WTC11 (cell line): ENCODE measurements at places on chromosomes 16 and 17. TPM values are rescaled to one million over a fixed set of nuclear protein-coding genes. Genes with fewer than 3 reads are reported as not detected.

DNA sequence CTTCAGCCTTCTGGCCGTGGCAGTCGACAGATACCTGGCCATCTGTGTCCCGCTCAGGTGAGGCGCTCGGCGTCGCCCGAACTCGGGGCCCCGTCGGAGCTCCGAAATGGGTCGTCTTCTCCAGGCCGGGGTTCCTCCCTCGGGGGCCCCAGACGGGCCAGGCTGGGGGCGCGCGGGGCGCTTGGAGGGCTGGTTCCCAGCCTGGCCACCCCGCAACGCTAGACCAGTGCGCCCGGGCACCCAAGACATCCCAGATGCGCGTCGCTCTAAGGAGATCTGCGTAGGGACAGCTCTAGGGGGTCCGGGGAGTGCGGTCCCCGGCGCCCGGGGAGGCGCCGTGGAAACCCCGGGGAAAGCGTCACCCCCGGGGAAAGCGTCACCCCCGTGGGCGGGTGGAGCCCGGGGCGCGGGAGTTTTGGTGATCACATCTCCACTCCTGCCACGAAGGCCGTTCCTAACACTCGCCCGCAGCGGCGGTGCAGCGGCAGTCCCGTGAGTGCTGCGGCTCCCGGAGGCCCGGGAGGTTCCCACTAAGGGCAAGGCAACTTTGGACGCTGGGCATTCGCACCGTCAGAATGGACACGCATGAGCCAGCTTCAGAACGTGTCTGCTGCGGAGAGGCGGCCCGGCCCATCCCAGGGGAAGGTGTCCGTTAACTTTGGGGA, 729 bp downstream of the ADORA2B start:
- DNase-seq, result peak; percentile 31

LRRC36 gene
- 0.13 to 0.39 TPM (median 0.18 TPM) in 3 replicates for total RNA-seq

DNA sequence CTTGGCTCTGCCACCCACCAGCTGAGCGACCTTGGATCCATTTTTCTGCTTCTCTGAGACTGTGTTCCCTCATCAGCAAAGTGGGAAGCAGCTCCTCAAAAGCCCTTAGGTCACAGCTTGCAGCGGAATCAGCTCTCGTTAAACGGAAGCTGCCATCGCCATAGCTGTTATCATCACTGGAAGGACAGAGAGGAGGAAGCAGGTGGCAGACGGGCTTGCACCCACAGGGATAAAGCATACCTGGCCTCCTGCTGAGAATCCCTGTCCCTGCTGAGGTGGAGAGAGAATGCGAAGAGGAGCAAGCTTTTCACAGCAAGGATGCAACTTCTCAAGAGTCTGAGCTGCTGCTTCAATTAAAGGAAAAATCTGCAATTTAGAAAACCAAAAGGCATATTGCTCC, 106.6 kb downstream of the CLEC16A start:
- no peak for DNase-seq

GRCh38 chr17:81125573-81126081, 39.7 kb upstream of the PVALEF start:
- DNase-seq, result no peak

DNA sequence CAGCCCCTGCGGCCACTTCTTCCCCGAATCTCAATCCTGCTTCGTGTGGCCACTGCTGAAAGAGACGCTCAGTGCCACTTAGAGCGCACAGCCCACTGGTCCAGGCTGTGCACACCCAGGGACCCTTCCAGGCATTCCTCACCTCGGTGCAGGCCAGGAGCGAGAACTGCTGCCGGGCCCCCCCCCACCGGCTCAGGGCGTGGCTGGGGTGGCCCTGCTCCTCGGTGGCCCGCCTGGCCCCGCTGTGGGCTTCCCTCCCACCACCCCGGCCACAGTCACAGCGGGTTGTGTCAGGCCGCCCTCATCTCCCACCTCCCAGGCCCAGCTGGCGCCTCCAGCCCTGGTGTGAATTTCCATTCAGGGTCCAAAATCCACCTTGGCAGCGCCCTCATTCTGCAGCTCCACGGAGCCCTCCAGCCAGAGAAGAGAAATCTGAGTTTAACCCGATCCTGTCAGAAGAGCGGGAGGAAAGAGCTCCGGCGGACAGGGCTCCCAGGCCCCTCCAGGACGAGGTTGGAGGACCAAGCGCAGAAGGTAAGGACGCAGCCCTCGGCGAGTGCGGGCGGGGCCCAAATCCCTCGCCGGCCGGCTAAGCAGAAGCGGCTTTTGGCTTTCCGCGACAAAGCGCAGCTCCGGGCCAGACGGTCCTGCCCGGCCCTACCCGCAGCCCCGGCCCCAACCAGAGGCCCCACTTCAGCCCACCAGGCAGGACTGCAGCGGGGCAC, 12.0 kb downstream of the TBC1D16 start:
- no peak for DNase-seq

SYNGR3 gene
- total RNA-seq, result 41.5 to 53.5 TPM (median 51.2 TPM) in 3 replicates

WIPF2 gene
- 23.0 to 24.6 TPM (median 23.8 TPM) in 3 replicates for total RNA-seq

DNA sequence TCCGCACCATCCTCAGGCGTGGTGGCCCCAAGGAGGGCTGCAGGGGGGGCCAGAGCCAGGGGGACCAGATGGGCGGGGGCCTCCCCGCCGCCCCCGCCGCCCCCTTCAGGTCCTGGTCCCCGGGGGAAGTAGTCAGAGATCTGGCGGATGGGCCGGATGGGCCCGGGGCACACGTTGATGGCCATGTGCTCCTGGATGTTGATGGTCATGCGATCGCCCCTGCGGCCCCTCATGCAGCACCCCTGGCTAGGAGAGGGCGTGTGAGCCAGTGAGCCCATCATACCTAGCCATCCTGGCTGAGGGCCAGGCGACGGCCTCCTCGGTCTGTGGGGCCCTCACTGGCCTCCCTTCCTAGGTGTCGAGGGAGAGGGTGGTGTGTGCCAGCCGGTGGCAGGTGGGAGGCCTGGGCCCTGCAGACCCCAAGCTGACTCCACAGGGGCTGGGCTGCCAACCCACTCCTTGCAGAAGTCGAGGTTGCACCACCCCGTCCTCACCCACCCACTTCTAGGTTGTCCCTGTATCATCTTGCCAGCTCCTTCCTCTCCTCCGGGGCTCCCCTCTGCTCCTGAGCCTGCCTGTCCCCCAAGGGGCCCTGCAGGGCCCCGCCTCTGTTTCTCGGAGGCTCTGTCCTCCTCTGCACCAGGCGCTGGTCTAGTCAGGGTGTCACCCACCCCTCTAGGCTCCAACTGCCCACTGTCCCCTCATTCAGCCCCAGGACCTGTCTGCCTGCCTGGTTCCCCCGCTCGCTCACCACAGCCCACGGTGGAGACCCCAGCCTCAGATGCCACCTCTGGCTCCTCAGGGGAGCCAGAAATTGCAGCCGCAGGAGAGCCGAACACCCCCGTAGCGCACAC, 610 bp downstream of the DOC2A start:
- DNase-seq, result no peak

DNA sequence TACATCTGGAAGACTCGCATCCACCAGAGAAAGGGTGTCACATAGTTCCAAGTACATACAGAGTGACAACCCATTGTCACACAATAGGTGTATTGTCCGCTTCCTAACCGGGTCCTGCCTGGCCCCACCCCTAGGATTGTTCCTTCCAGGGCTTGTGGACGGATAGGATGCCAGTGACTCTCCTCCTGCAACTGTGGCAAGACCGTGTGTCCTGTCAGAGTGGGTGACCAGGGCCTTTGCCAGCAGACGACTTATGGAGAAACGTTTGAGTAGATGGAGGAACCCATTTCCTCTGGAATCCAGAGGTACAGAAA, 258.4 kb downstream of the CPPED1 start:
- no peak for DNase-seq

- DNase-seq, result no peak
Observed at GRCh38 chr17:33284022-33284421, 9.1 kb downstream of the ASIC2 start.

- no peak for DNase-seq
Observed at GRCh38 chr16:68093816-68094613, 8.8 kb downstream of the NFATC3 start.

DNA sequence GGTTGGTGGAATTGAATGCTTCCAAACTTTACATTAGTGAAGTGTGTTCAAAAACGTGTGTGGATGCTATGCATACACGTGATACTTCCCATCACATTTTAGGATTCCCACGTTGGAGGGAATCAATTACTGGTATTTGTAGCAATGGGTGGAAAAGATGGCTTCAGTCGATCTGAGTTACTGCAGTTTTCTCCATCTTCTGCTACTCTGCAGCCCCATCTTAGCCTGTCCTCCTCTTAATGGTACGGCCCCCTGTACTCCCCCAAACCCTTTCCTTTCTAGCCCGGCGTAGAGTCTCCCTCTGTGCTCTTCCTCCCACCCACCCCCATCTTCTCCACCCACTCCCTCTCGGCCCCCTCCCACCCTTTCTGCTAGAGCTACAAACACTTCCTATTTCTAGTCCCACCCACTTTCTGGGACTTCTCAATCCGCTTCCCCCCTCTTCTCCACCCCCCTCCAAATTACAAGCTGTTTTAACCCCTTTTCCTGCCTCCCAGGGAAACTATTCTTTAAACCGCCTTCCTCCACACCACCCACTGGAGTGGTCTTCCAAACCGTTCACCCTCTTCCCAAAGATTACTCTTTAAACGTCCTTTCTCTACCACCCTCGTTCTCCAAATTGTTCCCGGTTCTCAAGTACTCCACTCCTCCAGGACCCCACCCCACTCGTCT, 1.1 kb downstream of the CHTF8 start:
- no peak for DNase-seq

GRCh38 chr17:55168958-55169687, 95.6 kb upstream of the HLF start:
- DNase-seq, result no peak

DNASE1L2 gene
- 0.66 to 1.1 TPM (median 1.0 TPM) in 3 replicates for total RNA-seq

DNA sequence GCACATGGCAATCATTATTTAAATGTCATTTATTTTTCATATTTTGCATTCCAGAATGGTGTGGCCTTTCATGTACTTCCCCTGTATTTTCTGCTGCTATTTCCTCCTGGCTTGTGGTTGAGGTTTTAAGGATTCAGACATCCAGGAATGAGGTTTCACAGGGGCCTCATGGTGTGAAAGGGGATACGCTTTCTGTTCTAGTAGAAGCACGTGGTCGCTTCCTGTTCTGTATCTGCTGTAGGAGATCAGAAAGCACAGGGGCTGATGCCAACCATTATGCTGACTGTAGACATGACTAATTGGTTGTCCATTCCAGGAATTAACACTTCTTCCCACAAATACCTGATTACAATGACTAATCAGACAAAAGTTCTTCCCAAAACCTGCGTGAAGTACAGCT, 405.9 kb downstream of the SHISA9 start:
- no peak for DNase-seq

GRCh38 chr17:49928837-49929475, 40.0 kb upstream of the DLX4 start:
- no peak for DNase-seq

CCDC144A gene
- total RNA-seq, result 1.6 to 2.6 TPM (median 2.6 TPM) in 3 replicates

DNA sequence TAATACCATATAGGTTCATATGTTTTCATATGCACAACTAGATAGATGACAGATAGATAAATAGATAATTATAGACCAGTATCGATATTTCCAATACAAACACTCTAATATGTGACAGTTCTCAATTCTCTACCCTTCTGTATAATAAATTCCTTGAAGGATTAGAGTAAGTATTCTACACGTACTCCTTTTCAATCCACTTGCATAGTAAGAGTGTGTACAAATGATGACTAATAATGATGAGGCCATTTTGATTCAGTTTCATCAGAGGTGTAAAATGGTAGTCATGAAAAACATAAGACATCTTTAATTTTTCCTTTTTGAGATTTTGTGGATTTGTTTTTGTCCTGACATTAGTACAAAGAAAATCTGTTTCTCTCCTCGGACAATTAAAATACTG, 188.3 kb upstream of the WSB1 start:
- no peak for DNase-seq

- no peak for DNase-seq
Observed at GRCh38 chr16:27458258-27458657, 56.3 kb downstream of the IL21R start.

DNA sequence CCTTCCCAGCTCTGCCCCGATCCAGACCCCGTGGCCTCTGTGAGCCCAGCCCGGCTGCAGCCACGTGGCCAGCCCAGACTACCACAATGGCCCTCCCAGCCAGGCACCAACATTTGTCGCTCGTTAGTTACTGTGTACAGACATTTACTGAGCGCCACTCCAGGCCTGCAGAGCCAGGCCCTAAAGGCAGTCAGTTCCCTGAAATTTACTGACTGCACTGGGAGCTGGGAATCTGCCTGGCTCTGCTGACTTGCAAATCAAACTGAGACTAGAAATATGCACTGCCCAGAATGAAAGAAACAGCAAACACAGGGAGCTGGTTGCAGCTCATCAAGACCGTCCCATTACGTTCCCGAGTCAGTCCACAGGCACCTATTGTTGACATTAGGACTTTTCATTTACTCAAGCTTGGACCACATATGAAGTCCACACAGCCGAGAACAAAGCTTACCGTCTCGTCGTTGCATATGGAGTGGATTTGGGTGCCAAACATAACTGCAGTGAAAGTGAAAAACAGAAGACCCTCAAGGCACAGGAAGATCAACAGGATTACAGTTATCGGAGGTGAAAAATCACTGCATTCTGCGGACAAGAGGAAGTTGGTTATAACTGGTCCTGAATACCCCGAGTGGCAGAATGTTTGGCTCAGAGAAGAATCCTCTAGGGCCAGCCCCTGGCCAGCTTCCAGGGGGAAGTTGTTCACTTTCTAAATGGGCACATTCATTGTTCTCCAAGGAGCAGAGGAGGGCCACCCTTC, 34.5 kb downstream of the ZDHHC7 start:
- no peak for DNase-seq

CCL16 gene
- not detected in 3 replicates for total RNA-seq

DNA sequence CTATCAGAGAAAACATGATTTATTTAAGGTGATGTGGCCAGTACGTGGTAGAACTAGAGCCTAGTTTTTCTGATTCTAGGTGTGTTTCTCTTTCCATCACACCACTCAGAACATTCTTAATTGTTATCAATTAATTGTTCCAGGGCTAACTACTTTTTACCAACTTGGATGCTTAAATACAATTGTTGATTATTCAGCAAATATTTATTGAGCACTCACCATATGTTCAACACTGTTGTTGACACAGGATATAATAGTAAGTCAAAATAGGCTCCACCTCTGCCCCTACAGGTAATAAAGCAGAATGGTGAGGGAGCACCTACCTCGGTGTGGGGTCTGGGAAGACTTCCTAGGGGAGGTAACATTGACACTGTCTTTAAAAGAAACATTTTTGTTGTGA, 16.1 kb downstream of the GNAO1 start:
- no peak for DNase-seq

RAB26 gene
- 6.2 to 7.3 TPM (median 6.9 TPM) in 3 replicates for total RNA-seq

PPM1E gene
- total RNA-seq, result 8.1 to 8.4 TPM (median 8.2 TPM) in 3 replicates

DNA sequence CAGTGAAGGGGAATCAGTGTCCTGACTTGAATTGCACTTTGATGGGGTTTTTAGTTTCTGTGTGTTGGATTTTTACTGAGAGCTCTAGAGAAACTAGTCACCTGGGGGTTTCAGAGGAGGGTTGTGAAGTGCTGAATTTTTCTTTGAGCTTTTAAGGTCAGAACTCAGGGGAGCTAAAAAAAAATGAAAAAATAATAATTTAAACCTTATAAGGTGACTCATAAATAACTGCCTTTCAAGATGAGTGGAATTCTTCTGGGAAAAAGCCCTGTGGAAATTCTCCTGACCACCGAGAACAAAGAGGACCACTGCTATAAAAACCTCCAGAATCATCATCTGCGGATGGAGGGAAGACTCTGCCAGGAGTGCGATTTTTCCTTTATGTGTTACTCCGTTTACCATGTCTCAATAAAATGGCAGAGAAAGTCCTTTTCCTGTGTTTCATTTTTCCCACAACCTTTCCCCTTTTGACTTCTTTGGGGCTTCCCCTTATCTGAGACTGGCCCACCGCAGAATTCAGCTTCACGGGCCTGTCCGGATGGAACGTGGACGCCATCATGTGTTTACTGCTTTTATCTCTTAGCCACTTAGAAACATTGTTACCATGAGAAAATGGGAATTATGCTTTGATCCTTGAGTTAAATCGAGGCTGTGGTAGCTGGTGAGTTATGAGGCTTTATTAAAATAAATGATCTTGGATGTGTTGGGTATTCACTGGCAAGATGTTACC, 39.7 kb downstream of the RPTOR start:
- no peak for DNase-seq

ADAMTS18 gene
- 0.17 to 0.94 TPM (median 0.23 TPM) in 3 replicates for total RNA-seq

CEMP1 gene
- total RNA-seq, result 0.14 to 0.32 TPM (median 0.15 TPM) in 3 replicates
